Effector memory CD8-positive, alpha-beta T cell (primary cell): ENCODE measurements at places on chromosomes 1 and 21.

DNA sequence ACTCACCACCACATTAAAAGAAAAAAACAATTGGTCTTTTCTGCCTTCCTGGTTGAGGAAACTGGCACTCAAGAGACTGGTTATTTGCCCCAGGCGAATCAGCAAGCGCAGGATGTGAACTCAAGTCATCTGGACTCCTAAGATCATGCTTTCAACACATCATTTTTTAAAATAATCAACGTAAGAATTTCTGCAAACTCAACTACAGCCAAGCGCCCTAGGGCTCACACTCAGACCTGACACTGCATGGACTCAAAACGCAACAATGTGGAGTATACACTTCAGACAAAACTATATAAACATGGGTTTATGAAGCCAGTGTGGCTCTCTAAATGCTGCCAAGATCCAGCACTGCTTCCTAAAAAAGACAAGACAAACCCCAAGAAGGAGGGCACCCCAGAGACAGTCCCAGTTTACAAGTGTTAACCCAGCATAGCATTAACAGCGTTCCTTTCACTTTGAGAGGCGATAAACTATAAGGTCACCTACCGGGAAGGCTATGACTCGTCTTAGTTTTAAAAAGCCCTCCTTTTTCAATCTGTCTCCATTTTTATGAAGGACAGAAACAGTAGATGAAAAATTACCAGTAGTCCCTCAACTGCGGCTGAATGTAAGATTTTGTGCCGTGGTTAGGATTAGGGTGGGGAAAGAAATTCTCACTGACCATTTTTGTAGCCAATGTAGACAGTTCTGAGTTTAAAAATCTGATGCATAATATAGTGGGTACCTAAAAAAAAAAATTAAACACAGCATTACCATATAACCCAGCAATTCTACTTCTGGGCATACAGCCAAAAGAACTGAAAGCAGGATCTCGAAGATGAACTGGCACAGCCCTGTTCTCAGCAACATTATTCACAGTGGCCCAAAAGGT, 54.8 kb downstream of the SIPA1L2 start:
- no peak for DNase-seq

DNA sequence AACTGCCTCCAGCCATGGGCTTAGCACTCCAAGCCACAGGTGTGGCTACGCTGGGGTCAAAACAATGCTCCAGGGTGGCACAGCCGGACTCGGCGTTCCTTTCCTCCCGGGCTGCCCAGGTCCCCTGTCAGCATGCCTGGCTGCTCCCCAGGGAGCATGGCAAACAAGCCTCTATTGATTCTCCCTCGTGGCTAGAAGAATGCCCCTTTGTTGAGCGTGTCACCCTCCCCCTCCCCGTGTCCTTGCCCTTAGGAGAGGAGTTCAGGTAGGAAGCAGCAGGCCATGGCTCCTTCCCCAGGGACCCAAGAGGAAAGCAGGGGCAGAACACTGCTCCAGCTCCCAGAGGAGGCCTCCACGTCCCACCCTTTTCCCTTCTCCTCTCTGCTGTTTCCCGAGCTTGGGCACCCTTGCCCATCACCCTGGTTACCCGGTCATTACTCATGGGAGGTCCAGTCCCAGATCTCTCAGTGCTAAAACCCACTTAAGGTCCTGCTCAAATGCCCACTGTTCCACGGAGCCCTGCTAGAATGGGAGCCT, 57.4 kb upstream of the CITED4 start:
- DNase-seq, result no peak

- DNase-seq, result no peak
Measured at GRCh38 chr1:99891997-99892396, 41.8 kb downstream of the AGL start.

DNA sequence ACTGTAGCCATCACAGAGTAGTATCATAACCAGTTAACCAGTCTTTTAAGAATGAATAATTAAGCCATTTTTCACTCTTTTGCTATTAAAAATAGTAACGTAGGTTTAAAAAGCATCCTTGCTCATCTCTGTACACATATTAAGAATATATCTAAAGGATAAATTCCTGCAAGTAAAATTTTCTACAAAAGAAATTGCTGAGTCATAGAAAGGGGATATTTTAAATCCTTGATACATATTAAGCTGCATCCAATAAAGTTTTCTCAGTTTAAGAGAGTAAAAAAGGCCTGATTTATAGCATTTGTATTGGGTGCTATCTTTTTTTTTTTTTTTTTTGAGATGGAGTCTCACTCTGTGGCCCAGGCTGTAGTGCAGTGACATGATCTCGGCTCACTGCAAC, 1.9 kb upstream of the CTH start:
- DNase-seq, result no peak

- no peak for DNase-seq
Measured at GRCh38 chr1:26412180-26412840, 1.7 kb downstream of the LIN28A start.

DNA sequence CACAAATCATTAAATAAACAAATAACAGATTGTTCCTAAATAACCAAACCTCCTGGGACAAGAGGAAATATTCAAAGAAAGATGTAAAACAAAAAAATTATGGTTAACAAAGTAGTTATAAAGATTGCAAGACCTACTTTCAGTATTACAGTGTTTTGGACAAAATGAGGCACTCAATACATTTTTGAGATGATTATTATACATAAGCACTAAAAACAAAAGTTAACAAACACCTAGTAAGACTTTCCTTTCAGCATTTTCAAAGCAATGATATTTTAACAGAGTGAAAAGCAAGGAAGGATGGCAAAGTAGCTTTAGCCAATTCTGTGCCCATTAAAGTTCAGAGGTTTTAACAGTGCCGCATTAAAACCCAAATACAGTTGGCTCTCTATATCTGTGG, 17.2 kb downstream of the OMA1 start:
- DNase-seq, result no peak

DNA sequence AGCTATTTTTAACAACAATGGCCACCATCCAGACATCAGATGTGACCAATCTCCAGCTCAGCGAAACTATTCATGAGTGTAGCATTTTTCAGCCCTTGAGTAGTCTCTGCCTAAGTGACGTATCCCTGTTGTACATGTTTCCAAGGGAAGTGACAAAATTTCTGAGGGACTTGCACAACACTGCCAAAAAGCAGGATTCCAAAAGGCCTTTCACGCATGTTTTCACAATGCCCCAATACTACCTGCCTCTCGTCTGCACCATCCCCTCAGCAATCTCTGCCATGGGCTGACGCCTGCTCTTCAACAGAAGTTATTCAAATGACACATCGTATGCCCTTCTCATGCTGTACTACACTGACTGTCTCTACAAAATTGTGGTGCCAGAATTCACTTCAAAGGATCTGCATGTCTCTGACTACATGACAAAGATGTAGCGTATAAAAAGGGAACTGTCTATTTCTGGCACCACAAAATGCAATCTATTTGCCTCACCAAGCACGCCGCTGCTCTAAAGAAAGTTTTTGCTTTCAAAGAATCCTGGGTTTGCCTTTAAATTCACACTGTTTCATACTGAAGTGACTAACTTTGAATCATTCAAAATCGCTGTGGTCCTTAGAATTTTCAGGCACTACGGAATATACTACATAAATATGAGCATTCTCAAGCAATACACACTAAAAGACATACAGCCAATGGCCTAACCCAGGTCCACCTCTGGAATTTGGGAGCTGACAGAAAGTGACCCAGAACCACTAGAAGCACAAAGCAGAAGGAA, 32.9 kb downstream of the JAK1 start:
- DNase-seq, result no peak

DNA sequence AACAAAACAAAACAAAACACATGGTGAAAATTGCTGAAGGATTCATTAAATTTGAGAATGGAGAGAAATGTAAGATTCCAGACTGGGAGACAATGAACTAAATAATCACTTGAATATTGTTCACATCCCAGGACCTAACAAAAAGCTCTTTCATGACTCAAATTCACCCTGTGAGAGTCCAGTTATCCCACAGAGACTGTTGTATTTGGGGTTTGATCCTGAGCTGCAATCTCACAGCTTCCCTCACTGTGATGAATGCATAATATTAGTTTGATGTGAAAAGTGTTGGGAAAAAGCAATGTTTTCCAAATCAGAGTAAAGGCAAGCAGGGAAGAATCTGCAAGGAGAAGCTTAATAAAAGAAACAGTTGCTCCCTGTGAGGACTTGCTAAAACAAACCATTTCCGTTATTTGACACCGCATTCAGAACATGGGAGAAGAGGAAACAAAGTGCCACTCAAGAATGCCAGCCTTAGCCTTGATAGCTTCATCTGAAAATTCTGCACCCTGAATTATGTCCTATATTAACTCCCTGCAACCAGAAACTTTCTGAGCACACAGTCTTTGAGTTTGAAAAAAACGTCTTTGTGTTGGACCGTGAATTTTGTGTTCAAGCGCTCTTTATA, 208.8 kb downstream of the DAB1 start:
- no peak for DNase-seq

- no peak for DNase-seq
Measured at GRCh38 chr1:12386130-12386529, 156.3 kb downstream of the VPS13D start.

GRCh38 chr1:89068291-89068690, 3.3 kb upstream of the GBP1 start:
- DNase-seq, result no peak

GRCh38 chr1:19010995-19011844, 54.7 kb upstream of the IFFO2 start:
- peak; percentile 33 for DNase-seq

GRCh38 chr1:18336801-18337200, 143.9 kb upstream of the KLHDC7A start:
- no peak for DNase-seq

GRCh38 chr1:235960809-235961208, 94.1 kb upstream of the LYST start:
- DNase-seq, result no peak

DNA sequence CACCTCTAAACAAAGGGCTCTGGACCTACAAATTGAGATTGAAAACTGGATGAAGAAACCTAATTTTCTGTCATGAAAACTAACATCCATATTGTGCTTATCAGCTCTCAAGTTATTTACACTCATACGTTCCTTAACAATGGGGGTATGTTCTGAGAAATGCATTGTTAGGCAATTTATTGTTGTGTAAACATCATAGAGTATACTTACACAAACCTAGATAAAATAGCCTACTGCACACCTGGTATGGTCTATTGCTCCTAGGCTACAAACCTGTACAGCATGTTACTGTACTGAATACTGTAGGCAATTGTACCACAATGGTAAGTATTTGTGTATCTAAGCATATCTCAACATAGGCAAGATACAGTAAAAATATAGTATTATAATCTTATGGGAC, 191.4 kb downstream of the TM2D1 start:
- DNase-seq, result no peak

GRCh38 chr1:218164930-218165700, 120.0 kb upstream of the RRP15 start:
- DNase-seq, result no peak

GRCh38 chr1:227156520-227156919, 161.8 kb downstream of the CDC42BPA start:
- DNase-seq, result no peak

GRCh38 chr1:101136271-101136670, 100.5 kb upstream of the S1PR1 start:
- no peak for DNase-seq

DNA sequence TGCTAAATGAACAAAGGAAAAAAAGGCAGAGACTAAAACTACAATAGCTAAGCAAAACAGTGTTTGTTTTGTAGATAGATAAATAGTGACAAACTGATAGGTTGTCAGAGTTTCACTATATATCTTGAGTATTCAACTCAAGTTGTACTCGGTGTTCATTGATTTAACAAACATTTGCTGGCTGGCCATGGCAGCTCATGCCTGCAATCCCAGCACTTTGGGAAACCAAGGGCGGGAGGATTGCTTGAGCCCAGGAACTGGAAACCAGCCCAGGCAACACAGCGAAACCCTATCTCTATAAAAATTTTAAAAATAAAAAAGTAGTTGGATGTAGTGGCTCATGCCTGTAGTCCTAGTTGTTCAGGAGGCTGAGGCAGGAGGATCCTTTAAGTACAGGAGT, 17.3 kb downstream of the C1orf185 start:
- DNase-seq, result no peak

DNA sequence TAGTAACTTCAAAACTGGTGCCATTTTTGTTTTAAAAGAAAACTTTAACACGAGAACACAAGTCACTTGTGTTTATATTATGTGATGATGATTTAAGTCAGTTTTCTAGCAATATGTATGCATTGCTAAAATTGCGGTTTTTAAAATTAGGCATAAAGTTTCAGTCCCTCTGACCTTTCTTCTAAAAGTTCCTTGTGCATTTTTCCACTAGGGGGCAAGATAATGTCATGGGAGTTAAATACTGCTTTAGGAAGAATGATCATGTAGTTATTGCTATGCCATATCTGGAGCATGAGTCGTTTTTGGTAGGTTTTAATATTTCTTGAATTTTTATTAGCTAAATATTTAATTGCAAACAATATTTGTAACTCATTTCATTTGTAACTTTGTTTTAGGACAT, 10.7 kb downstream of the CDC7 start:
- no peak for DNase-seq

- no peak for DNase-seq
Measured at GRCh38 chr1:205421798-205422197, at the start of gene LEMD1. LEMD1 (minus strand) TSS chr1:205422056; CDS start chr1:205420536, 1,520 bp downstream.

GRCh38 chr1:5921671-5922070, 70.6 kb downstream of the NPHP4 start:
- no peak for DNase-seq

DNA sequence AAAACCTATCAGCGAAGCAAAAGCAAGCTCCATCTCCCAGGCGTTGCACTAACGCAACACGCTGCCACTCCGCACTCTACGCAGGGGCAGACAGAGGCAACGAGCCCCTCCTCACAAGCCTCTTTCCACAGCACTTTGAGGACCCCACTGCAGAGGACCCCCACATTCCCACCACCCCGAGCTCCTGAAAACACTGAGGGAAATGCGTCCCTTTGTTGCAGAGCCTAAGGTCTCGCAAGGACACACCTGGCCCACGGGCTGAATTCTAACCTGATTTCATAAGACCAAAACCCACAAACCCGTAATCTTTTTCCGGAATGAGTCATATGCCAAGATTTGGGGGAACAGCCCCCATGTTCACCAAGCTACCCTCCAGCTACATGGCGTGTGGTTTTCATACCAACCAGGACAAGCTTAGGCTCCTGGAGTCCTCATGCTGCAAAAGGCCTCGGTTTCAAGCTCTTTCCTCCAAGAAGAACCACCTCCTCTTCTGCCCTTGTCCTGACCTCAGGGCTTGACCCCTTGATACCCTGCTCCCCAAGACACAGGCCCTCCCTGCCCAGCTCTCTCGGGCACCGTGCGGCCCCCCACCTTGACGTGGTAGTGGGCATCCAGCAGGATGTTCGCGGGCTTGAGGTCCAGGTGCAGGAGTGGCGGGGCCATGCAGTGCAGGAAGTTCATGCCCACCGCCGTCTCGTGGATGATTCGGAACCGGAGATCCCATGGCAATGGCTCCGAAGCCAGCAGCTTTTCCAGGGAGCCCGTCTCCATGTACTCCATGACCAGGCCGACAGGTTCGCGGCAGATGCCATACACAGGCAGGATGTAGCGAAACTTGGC, 10.7 kb downstream of the RIPK4 start:
- DNase-seq, result no peak
